ENCODE measurements at places on chromosomes 4 and X. TPM values are rescaled to one million over a fixed set of nuclear protein-coding genes. Genes with fewer than 3 reads are reported as not detected.

The ASMT gene
- 0.61 TPM for polyA plus RNA-seq

The ADH1C gene
- polyA plus RNA-seq, result 20.8 TPM

The SCML2 gene
- polyA plus RNA-seq, result 12.4 TPM

The TACC3 gene
- 52.6 TPM for polyA plus RNA-seq

The VSIG4 gene
- 7.6 TPM for polyA plus RNA-seq

The PLP1 gene
- 13.5 TPM for polyA plus RNA-seq

GRCh38 chrX:21745756-21746155 is 12.2 kb downstream of the SMPX start:
- no peak for DNase-seq

- no peak for DNase-seq
These were observed 139.5 kb upstream of the NOCT start for GRCh38 chr4:138875891-138876608.

DNA sequence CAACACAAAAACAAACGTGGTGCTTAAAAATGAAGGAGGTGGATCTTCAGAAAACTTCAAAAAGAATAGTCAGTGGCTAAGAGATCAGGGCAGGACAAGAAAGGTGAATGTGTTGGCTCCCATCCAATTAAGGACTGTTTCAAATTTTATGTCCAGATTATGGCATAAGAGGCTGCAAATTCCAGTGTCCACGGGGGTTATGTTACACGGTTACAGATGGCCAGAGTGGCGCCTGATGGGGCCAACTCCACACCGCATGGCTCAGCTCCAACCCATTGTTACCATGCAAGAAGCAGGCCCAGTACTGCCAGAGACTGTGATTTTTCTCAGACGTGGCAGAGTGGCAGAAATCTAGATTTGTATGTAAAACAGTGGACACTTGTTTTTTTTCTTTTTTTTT is 168.4 kb upstream of the TENM3 start:
- DNase-seq, result no peak

- no peak for DNase-seq
These were observed 7.8 kb downstream of the DOCK11 start for GRCh38 chrX:118503260-118504041.

DNA sequence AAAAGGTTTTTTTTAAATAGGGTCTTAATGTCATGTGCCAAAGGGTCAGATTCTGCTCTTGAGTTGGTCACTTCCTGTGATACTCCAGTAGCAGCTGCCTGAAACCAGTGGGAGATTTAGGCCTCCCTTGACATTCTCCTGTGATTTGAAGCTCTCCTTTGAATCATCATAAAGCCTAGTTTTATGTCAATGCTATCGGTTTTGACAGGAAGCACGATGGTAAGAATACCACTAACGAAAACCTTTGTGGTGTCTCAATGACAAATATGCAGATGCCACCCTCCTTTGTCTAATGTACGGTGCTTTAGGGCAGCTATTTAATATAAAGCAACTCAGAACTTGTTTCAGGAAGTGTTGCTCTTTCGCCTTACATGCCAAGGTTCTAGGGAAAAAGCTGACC is 44.2 kb downstream of the CCNI start:
- DNase-seq, result no peak

- DNase-seq, result no peak
These were observed 50.4 kb downstream of the ABLIM2 start for GRCh38 chr4:8108261-8108660.

GRCh38 chr4:169840554-169840953 is 82.8 kb upstream of the HPF1 start:
- DNase-seq, result no peak

- DNase-seq, result no peak
These were observed 59.0 kb downstream of the ING2 start for GRCh38 chr4:183563874-183564273.

DNA sequence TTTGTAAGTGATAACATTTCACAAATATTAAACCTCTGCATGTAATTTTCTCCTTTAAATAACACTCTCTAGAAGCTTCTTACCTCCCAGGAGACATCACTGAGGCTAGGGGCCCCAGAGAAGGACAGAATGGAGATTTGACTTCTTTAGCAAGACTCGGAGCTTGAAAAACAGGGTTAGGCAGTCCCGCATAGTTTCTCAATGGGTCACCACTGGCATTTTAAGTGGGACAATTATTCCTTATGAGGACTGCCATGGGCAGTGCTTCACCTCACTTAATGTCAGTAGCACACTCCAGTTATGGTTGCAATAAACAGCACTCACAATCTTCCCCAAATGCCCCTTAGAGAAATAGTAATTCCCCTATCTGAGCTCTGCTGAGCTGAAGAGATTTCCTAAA is 66.7 kb upstream of the NOCT start:
- DNase-seq, result no peak

DNA sequence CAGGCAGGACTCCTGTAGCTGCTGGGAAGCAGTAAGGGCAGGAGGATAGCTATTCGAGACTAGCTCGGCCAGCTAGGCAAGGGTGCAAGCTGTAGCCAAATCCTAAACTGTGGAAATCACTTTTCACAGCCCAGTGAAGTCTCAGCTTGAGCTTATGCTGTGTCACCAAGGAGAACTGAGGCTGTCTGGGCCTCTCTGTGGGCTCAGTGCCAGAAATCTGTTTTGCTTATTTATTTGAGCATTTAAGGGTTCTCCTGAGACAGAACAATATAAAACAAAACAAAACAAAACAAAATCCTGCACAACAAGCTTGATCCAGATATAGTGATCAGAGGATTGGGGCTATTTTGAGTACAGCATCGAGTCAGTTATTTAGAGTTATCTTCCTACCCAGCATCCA is 97.5 kb downstream of the FANCB start:
- no peak for DNase-seq

DNA sequence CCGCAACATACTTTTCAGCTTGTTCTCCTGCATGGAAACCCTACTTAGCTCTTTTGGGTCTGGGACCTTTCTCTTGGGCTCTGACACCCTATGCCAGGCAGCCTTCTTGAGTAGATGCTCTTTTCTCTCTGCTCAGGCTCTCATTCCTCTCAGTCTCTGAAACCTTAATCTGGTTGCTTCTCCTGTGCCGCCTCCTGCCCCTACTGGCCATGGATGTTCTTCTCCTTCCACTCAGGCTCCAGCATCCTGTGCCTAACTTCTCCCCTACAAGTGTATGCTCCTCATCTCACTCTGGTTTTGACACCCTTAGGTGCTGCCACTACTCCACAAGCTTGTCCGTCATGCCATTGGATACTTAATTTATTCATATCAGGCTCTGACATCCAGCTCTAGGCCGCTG is 15.2 kb downstream of the BLTP1 start:
- no peak for DNase-seq

DNA sequence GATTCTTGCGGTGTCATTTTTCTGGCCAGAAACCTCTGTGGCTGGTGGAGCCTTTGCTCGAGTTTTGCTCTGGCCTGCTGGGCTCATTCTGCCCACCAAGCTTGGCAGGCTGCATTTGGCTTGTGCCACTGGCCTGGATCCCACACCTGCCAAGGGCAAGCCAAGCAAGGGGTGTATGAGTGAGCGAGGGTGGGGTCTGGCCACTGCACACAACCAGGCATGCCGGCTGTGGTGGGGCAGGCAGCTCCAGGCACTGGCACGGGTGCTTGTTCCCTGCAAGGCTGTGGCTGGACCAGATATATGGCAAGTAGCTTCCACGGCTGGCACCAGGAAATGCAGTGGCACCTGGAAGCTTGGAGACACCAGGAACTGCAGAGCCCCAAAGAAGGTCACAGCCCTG is 68.6 kb upstream of the PPP3CA start:
- DNase-seq, result no peak

All from left lung (tissue), 14 donors.